ENCODE measurements at places on chromosomes 5 and 9. TPM values are rescaled to one million over a fixed set of nuclear protein-coding genes. Genes with fewer than 3 reads are reported as not detected.

GRCh38 chr5:150860246-150860821 lies 14.0 kb downstream of the IRGM start:
- no peak for DNase-seq
- H3K36me3 ChIP-seq: no peaks in the 10 kb centered on the region
- no peaks in the 10 kb centered on the region for H3K27me3 ChIP-seq
- H3K4me3 ChIP-seq: no peak overlapping the region
- H3K4me1 ChIP-seq: no peaks in the 10 kb centered on the region
- no peak overlapping the region for H3K27ac ChIP-seq

- no peaks in the 10 kb centered on the region for H3K4me1 ChIP-seq
- H3K36me3 ChIP-seq: no peaks in the 10 kb centered on the region
- no peak overlapping the region for H3K27ac ChIP-seq
- no peak overlapping the region for H3K4me3 ChIP-seq
- DNase-seq: no peak
Observed at GRCh38 chr9:110947491-110948044, 90.7 kb downstream of the LPAR1 start.

- no peak overlapping the region for H3K27ac ChIP-seq
- H3K36me3 ChIP-seq: no peaks in the 10 kb centered on the region
- DNase-seq: no peak
- H3K27me3 ChIP-seq: no peaks in the 10 kb centered on the region
Observed at GRCh38 chr5:77718934-77719610, 57.1 kb downstream of the TBCA start.

- H3K4me1 ChIP-seq: peaks cover 10% of the 10 kb centered on the region
- H3K27ac ChIP-seq: no peak overlapping the region
- H3K36me3 ChIP-seq: no peaks in the 10 kb centered on the region
- H3K27me3 ChIP-seq: no peaks in the 10 kb centered on the region
- no peak overlapping the region for H3K4me3 ChIP-seq
Observed at GRCh38 chr9:113886933-113887332, 10.8 kb downstream of the ZNF618 start.

Gene PCDHB9
- not detected for total RNA-seq

DNA sequence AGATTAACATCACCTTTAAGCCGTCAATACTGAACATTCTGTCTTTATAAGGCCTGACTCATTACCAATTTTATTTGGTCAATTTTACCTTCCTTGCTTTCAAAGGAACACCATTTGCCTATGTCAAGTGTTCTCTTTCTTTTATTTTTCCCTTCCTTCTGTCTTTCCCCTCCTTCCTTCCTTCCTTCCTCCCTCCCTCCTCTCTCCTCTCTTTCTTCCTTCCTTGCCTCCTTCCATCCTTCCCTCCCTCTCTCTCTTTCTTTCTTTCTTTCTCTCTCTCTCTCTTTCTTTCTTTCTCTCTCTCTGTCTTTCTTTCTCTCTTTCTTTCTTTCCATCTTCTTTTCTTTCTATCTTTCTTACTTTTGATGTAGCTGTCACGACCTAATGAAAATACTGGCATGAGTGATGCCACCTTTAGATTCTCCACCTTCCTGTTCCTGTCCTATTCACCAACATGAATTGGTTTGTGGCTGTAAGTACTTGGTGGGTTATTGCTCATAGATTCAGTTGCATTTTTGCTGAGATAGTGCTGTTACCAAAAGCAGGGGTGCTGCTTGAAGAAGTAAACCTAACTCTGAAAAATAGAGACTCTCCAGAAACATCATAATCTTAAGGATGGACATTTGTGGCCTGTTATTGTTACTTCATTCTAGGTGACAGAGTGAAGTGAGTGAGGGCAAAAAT lies 33.8 kb downstream of the DOCK8 start:
- no peaks in the 10 kb centered on the region for H3K36me3 ChIP-seq
- H3K4me1 ChIP-seq: no peaks in the 10 kb centered on the region
- DNase-seq: no peak

- no peaks in the 10 kb centered on the region for H3K27me3 ChIP-seq
- DNase-seq: no peak
- H3K36me3 ChIP-seq: no peaks in the 10 kb centered on the region
- H3K4me1 ChIP-seq: no peaks in the 10 kb centered on the region
Observed at GRCh38 chr5:80990971-80991370, 30.8 kb downstream of the RASGRF2 start.

Gene DOCK2
- total RNA-seq: 182 TPM

DNA sequence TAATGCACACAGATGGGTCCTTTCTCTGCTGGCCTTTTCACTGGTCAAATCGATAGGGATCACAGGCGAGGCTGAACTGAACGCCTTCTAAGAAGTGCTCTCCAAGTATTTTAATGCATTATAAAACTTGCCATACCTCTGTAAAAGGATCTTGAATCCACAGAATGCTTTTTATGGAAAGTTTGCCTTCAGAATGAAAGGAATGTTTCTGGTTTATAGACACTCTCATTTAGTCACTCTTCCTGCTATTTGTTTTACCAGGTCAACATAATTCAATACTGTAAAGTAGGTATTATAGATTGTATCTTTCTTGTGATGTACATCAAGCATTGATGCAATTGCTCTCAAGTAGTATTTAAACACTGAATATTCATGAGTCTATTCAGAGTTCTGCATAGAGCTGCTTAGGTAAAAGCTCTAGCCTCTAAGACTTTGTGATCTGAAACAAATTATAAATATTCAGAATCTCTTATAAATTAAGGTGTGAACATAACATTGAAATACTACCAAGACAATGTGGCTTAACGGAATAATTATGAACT lies 308.4 kb downstream of the ISL1 start:
- no peak overlapping the region for H3K4me3 ChIP-seq
- H3K4me1 ChIP-seq: no peaks in the 10 kb centered on the region
- no peaks in the 10 kb centered on the region for H3K27me3 ChIP-seq
- H3K36me3 ChIP-seq: no peaks in the 10 kb centered on the region
- no peak overlapping the region for H3K27ac ChIP-seq
- DNase-seq: no peak

Measured in naive thymus-derived CD4-positive, alpha-beta T cell (primary cell).